CD8-positive, alpha-beta memory T cell (primary cell): ENCODE measurements at places on chromosomes 1 and 21. TPM values are rescaled to one million over a fixed set of nuclear protein-coding genes. Genes with fewer than 3 reads are reported as not detected.

DNA sequence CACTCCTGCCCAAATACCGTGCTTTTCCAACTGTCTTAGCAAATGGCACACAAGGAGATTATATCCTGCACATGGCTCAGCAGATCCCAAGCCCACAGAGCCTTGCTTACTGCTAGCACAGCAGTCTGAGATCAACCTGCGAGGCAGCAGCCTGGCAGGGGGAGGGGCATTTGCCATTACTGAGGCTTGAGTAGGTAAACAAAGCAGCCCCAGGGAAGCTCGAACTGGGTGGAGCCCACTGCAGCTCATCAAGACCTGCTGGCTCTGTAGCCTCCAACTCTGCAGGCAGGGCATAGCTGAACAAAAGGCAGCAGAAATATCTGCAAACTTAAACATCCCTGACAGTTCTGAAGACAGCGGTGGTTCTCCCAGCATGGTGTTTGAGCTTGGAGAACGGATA, 70.1 kb upstream of the PTBP2 start:
- H3K36me3 ChIP-seq = no peaks in the 10 kb centered on the region
- no peak for DNase-seq
- H3K4me1 ChIP-seq = no peaks in the 10 kb centered on the region
- H3K4me3 ChIP-seq = no peak overlapping the region
- no peak overlapping the region for H3K27ac ChIP-seq

GRCh38 chr21:43812139-43812821, 22.9 kb downstream of the RRP1 start:
- H3K4me1 ChIP-seq = peaks cover 7% of the 10 kb centered on the region
- DNase-seq = no peak
- H3K27me3 ChIP-seq = no peaks in the 10 kb centered on the region
- no peak overlapping the region for H3K4me3 ChIP-seq

DNA sequence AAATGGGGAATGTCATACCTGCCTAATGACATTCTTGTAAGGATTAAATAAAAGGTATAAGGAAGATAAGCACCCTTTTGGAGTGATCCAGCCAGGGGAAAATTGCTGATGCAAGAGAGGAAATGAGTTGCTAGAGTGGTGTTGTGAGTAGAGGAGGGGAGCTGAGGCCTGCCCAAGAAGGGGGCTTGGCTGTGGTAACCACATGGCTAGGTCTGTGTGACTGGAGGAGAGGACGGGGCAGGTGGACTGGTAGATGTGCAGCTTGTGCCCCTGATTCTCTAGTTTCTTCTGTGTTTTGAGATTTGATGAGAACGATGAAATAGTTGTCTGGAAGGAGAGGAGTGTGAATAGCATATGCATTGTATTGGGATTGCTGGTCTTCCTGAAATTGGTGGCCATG, 6.6 kb downstream of the TXLNA start:
- no peak overlapping the region for H3K4me3 ChIP-seq
- H3K27ac ChIP-seq = no peak overlapping the region
- no peaks in the 10 kb centered on the region for H3K27me3 ChIP-seq
- H3K36me3 ChIP-seq = peaks cover 51% of the 10 kb centered on the region
- DNase-seq = no peak

DNA sequence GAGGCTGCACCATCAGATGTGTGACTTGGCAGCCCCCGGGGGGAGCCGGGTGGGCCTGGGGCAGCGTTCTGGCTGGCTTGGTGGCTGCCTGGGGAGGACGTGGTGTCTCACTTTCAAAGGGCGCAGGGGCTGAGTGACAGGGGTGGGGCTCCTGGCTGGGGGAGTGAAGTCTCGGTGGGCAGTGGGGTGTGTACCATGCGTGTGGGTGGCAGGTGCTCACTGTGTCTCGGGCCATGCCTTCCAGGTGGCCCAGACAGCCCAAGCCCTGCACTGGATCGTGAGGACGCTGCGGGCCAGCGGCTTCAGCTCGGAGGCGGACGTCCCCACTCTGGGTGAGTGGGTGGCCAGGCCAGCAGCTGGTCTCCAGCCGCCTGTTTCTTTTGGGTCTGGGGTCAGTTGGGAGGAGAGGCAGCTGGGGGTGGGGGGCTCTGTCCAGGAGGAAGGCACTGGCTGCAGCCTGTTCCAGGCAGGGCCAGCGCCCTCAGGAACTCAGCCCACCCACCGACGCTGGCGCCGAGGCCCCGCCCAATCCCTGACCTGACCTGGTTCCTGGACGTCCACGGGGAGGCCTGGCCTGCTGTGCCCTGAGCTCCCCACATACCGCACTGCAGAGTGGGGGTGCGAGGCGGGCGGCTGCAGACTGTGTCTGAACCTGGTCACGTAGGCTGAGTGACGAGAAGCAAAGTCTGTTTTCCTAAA, 30.6 kb upstream of the LRRC3 start:
- no peak overlapping the region for H3K27ac ChIP-seq
- no peak for DNase-seq
- no peaks in the 10 kb centered on the region for H3K4me1 ChIP-seq
- H3K27me3 ChIP-seq = no peaks in the 10 kb centered on the region

DNA sequence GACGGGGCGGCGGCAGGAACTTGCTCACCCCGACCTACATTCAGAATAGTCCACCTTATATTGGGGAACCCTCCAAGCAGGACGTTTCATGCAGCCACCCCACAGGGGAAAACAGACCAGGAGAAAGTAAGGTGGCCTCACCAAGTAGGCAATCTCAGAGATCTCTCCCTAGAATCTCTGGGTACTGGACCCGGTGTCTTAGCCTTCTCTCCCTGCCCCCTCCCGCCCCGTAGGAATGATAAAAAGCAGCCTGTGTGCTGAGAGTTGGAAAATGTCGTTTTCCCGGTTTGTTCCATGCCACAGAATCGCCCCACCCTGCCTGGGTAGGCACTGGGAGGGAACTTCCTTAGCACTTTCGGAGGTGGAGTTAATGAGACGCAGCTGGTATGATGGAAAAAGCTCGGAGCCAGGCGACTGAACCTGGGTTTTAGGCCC, 789 bp upstream of the PTPN14 start:
- peaks cover 20% of the 10 kb centered on the region for H3K27me3 ChIP-seq
- no peak for DNase-seq
- no peak overlapping the region for H3K27ac ChIP-seq
- H3K4me1 ChIP-seq = no peaks in the 10 kb centered on the region
- no peaks in the 10 kb centered on the region for H3K36me3 ChIP-seq
- H3K4me3 ChIP-seq = no peak overlapping the region

GRCh38 chr1:233364695-233365539, 37.4 kb downstream of the MAP3K21 start:
- H3K27ac ChIP-seq = no peak overlapping the region
- DNase-seq = no peak
- H3K36me3 ChIP-seq = no peaks in the 10 kb centered on the region
- no peaks in the 10 kb centered on the region for H3K4me1 ChIP-seq

GRCh38 chr1:33727310-33727709, 136.6 kb upstream of the HMGB4 start:
- H3K27ac ChIP-seq = no peak overlapping the region
- no peak for DNase-seq
- H3K4me3 ChIP-seq = no peak overlapping the region
- no peaks in the 10 kb centered on the region for H3K27me3 ChIP-seq

DNA sequence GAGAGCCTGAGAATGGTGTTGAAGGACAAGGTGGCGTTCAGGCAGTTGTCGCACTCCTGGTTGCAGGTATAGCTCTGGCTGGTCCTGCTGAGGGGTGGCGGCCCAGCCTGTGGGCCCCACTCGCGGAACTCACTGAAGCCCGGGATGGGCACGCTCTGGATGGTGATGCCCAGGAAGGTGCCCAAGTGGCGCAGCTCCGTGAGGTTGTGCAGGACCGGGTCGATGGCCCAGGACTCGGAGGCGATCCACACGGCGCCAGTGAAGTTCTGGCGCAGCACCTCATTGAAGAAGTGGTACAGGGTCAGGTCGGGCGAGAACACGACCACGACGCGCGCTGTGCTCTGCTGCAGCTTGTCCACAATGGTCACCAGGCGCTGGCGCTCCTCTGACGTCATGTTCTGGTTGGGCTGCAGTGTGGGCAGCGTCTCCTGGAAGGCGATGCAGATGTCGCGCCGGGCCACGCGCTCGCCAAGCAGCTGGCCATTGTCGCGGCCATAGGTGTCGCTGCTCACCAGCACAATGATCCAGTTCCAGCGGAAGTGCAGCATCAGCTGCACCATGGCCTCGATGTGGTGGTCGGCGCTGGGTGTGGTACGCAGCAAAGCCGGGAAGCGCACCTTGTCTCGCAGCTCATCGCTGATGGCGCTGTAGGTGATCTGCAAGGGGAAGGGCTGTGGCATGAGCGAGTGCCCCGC, 5.0 kb downstream of the TAS1R2 start:
- H3K36me3 ChIP-seq = no peaks in the 10 kb centered on the region
- no peaks in the 10 kb centered on the region for H3K4me1 ChIP-seq
- H3K27me3 ChIP-seq = peaks cover 7% of the 10 kb centered on the region
- DNase-seq = no peak
- H3K4me3 ChIP-seq = no peak overlapping the region

DNA sequence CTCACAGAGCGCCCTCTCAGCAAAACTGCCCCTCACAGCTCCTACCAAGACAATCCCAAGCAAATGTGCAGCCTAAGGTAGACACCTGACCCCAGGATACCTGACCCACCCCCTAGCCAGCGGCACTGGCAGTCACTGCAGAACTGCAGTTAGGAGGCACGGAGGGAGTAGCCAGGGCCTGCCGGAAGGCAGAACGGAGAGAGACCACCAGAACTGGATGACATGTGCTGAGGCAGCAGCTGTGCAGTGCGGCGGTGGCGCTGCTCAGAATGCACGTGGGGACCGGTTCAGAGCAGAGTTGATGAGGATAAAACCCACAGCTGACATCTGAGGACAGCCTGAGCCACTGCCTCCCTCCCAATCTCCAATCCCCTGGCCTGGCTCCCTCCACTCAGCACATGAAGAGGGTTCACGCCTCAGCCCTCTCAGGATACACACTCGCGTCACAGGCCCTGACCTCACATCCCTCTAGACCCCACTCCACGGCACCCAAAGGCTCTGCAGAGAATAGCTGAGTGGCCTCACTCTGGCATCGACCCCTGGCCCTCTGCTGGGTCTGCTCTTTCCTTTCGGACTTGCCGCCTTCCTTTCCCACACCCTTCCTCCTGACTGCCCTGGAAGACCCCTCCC, 29.6 kb downstream of the UBE2G2 start:
- no peaks in the 10 kb centered on the region for H3K27me3 ChIP-seq
- H3K27ac ChIP-seq = no peak overlapping the region
- peaks cover 39% of the 10 kb centered on the region for H3K36me3 ChIP-seq
- H3K4me3 ChIP-seq = no peak overlapping the region

DNA sequence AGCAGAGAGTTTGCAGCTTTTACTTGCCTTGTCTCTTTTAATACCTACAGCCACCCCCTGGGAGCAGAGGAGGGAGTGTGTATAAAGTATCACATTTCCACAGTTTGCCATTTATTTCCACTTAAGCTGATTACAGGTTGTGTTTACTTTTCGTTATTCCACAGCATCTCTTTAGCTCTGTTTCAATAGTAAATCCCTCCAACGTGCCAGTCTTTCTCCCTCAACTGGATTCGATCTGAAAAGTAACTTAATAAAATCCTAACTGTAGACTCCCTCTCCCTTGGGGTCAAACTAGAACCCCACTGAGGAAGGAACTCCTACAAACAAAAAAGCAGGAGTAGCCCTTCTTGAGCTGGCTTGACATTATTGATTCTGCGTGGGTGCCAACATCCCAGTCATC, 3.1 kb upstream of the FCGR2A start:
- no peaks in the 10 kb centered on the region for H3K4me1 ChIP-seq
- DNase-seq = no peak
- H3K27ac ChIP-seq = peak overlapping the region; percentile 38

TRIM46 gene
- total RNA-seq = 6.4 TPM

DNA sequence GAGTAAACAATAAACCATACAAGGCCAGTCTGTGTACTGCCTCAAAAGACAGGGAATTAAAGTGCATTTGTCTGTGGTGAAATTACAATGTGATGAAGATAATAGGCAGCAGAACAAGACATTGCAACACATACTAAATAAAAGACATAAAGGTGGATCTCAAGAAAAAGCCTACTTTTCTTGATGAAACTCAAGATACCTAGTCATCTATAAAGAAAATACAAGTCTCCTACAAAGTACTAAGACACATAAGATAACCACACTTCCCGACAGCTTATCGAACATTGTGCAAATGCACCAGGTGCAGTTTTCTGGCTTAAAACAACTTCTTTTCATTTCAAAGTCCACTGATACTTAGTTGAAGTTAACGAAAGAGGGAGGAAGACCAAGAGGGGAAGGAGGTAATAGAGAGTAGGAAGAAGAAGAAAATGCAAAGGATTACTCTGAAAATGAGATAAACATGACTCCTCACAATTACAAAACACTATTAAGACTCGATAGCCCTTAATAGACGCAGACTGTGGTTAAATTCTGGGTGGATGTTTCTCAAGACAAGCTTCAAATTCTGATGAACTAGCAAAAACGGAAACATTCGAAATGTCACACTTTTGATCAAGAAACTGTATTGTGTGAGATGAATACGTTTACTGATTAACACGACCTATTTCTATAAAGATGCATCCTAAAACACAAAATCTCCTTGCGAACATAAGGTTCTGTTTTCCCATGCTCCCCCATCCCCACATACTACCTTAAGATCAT, 2.0 kb downstream of the HNRNPR start:
- peak overlapping the region; percentile 81 for H3K4me3 ChIP-seq
- peak overlapping the region; percentile 79 for H3K27ac ChIP-seq
- DNase-seq = no peak
- H3K4me1 ChIP-seq = peaks cover 51% of the 10 kb centered on the region
- peaks cover 4% of the 10 kb centered on the region for H3K36me3 ChIP-seq

CNKSR1 gene
- 0.37 TPM for total RNA-seq

- no peak overlapping the region for H3K27ac ChIP-seq
- peaks cover 11% of the 10 kb centered on the region for H3K4me1 ChIP-seq
- H3K27me3 ChIP-seq = no peaks in the 10 kb centered on the region
- H3K4me3 ChIP-seq = no peak overlapping the region
Measured at GRCh38 chr21:38774152-38774551, 31.6 kb upstream of the ETS2 start.

GRCh38 chr1:117740496-117740895, 134.6 kb downstream of the TENT5C start:
- no peaks in the 10 kb centered on the region for H3K27me3 ChIP-seq
- no peak overlapping the region for H3K27ac ChIP-seq
- peaks cover 1% of the 10 kb centered on the region for H3K4me1 ChIP-seq
- DNase-seq = no peak
- no peaks in the 10 kb centered on the region for H3K36me3 ChIP-seq
- H3K4me3 ChIP-seq = no peak overlapping the region

DNA sequence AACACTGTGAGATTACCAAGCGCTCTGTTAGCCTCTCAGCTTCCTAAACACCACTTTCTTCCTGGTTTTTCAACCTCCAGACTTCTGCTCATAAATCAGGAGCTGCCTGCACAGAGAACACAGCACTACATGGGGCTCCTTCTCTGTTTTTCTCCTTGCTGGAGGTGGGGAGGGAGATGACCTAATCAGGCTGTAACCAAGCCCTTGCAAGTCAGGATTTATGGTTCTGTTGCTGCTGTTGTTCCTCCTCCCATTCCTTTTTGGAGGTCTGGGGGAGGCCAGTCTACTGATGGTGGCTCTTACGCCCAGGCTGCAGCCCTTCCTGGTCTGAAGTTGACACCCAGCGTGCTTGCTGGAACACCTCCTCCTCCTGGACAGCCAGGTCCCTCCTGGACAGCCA, 80.9 kb upstream of the AJAP1 start:
- H3K36me3 ChIP-seq = no peaks in the 10 kb centered on the region
- H3K27me3 ChIP-seq = peaks cover 3% of the 10 kb centered on the region
- no peak overlapping the region for H3K27ac ChIP-seq
- H3K4me1 ChIP-seq = no peaks in the 10 kb centered on the region

GRCh38 chr1:187078321-187078720, 249.6 kb downstream of the PLA2G4A start:
- no peak for DNase-seq
- no peaks in the 10 kb centered on the region for H3K27me3 ChIP-seq
- H3K4me1 ChIP-seq = no peaks in the 10 kb centered on the region
- H3K27ac ChIP-seq = no peak overlapping the region
- no peaks in the 10 kb centered on the region for H3K36me3 ChIP-seq

- H3K36me3 ChIP-seq = no peaks in the 10 kb centered on the region
- H3K4me1 ChIP-seq = no peaks in the 10 kb centered on the region
- H3K4me3 ChIP-seq = no peak overlapping the region
- no peaks in the 10 kb centered on the region for H3K27me3 ChIP-seq
Measured at GRCh38 chr1:82299656-82300055, 498.9 kb downstream of the ADGRL2 start.

SEMA4A gene
- 23.0 TPM for total RNA-seq
